ENCODE measurements at places on chromosomes 11 and 22. TPM values are rescaled to one million over a fixed set of nuclear protein-coding genes. Genes with fewer than 3 reads are reported as not detected.

GRCh38 chr22:20615021-20615420, 107.6 kb downstream of the MED15 start:
- DNase-seq: no peak

GRCh38 chr11:116932181-116932580, 94.8 kb upstream of the APOA1 start:
- no peak for DNase-seq

DNA sequence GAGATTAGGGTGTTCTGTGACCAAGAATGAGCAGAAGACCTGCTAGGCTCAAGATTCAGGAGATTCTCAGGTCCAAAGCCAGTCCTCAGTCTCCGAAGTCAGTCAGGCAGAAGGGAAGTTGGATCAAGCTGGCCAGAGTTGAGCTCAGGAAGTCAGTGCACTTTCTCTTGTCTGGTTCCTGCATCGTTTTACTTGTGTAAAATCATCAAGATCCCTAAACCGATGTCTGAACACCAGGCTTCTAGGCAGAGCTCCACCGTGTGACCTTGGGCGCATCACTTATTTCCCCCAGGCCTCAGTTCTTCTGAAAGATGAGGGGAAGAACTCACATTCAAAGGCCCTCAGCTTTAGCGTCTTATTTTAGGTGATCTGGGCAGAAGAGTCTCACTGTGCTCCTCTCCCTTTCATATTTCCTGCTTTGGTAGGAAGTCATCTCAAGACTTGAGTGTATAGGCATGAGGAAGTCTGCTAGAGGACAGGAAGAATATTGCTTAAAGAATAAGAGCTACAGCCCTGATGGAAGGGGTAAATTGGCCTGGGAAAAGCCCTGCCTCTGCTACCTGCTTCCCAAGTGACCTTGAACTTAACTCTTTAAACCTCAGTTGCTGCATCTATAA, 20.2 kb downstream of the NF2 start:
- no peak for DNase-seq

The HEPHL1 gene
- not detected for total RNA-seq

DNA sequence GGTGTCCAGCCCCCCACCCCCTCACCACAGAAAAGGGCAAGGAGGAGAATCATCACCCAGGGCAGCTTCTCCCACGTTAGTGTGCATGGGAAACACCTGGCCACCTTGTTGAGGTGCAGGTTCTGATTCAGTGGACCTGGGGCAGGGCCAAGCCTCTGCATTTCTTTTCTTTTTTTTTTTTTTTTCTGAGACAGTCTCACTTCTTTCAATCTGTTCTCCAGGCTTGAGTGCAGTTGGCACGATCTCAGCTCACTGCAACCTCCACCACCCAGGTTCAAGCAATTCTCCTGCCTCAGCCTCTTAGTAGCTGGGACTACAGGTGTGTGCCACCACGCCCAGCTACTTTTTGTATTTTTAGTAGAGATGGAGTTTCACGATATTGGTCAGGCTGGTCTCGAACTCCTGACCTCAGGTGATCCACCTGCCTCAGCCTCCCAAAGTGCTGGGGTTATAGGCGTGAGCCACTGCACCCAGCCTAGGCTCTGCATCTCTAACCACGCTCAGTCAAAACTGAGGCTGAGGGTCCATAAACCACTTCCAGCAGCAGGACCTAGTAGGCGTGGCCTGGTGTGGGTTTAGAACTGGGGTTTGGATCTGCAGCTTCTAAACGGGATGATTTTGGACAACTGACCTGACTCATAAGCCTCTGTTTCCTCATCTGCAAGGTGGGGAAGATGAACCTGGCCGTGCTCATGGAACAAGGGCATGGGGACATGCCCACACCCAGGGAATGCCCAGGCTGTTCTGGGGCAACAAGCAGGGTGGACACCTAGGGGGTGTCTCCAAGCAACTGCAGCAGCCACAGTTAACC, 734 bp downstream of the ZP1 start:
- no peak for DNase-seq

The OR51B4 gene
- 12.8 TPM for total RNA-seq

The PSMA1 gene
- 448 TPM for total RNA-seq

All from A172 (cell line).